ENCODE measurements at places on chromosomes 7 and 10. TPM values are rescaled to one million over a fixed set of nuclear protein-coding genes. Genes with fewer than 3 reads are reported as not detected.

ANKRD7 gene
- 1.6 TPM for total RNA-seq

POLR2J gene
- total RNA-seq: 62.1 TPM

TRIL gene
- total RNA-seq: 9.9 TPM

ZNF107 gene
- 1.9 TPM for total RNA-seq

HOXA11 gene
- 24.2 TPM for total RNA-seq

SPDYE9 gene
- not detected for total RNA-seq

LIPJ gene
- total RNA-seq: not detected

NRP1 gene
- 165 TPM for total RNA-seq

All from mesangial cell (primary cell).